SW480 (cell line): ENCODE measurements at places on chromosomes 6 and 20.

DNA sequence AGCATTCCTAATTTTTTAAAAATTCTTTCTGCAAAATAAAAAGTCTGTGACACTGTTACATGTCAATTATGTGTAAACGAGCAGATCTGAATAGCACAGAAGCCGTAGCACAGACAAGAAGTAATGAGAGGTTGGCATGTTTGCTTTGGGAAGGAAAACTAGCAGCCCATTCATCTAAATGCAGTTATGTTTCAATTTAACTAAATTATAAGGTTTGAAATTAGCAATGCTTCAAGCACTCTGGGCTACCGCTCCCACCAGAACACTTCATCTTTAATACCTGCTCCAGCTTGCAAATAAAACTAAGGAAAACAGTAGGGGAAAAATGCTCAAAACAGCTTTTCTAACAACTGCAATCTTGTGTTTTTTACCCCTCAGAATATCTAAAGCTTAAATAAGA lies 73.9 kb downstream of the PTPRK start:
- DNase-seq, result no peak

GRCh38 chr6:87670707-87671106 lies 31.3 kb downstream of the AKIRIN2 start:
- no peak for DNase-seq

GRCh38 chr6:46044881-46045617 lies 29.4 kb upstream of the CLIC5 start:
- DNase-seq, result peak; percentile 29

DNA sequence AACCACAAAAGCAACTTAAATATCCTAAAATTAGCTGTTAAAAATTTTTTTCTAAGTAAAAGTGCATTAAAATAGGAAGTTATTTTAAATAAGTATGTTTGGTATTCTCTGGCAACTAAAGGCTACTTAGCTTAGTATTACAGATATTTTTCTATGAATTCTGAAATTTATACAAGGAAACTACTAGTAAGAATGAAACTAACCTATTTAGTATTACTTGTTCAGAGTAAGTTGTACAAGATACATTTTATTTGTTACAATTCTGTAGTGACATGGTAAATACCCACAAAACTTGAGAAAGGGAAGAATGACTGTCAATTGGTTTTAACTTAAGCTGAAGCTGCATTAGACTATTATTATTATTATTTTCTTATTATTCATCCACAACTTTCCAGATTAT lies 6.5 kb downstream of the PHIP start:
- no peak for DNase-seq

GRCh38 chr6:44270526-44271405 lies 516 bp downstream of the TMEM151B start:
- no peak for DNase-seq

GRCh38 chr20:64130271-64130670 lies 22.9 kb upstream of the NPBWR2 start:
- DNase-seq, result no peak

DNA sequence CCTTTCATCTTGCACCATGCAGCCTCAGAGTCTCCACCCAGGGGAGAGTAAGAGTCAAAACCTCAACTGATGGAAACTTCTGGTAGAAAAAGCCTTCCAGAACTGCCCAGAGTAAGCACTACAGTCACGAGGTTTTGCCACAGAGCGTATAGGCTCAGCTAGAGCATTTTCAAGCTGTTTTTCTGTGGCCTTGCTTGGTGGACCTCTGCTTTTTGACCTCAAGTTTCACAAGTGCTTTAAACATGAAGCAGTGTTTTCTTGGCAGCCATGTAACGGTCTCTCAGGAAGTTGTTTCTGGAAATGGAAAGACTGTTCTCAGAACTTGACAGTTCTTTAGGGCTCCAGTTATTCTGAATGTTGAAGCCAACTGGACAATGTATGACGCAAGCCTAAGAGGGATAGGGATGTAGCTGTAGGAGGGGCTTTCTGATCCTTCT lies 146.5 kb downstream of the ZDHHC14 start:
- no peak for DNase-seq

DNA sequence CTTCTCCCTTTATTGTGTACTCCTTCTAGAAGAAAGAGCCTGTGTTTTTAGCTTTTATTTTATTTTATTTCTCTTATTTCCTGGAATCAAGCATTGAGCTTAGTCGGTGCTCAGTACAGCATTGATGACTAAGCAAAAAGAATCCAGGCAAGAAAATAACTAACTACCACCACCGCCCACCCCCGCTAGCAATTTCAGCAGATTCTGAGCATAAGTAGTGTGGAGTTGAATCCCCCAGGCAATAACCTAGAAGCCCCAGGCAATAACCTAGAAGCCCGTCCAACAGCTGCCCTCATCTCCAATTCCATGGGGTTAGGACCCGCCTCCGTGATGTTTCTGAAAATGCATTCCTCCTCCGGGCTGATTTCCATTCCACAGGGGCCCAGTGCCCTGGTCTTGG lies 258.0 kb upstream of the TAB2 start:
- no peak for DNase-seq

GRCh38 chr6:160766989-160767646 lies 65.1 kb downstream of the PLG start:
- DNase-seq, result no peak

DNA sequence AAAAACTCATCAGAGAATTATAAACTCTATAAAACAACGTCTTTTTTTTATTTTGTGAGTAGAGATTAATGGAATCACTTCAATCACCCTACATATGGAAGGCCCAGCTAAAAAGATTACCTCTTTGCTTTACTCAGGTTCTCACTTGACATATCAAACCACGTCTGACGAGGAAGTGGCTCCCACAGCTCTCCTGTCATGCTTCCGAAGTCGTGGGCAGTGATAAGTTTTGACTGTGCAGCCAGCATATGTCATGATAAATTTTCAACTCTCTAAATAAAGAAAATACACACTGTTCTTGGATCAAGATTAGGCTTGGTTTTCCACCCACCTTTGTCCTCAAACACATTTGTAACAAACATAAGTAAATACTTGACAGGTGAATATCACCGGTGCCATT lies 279.5 kb upstream of the RNF217 start:
- DNase-seq, result no peak

DNA sequence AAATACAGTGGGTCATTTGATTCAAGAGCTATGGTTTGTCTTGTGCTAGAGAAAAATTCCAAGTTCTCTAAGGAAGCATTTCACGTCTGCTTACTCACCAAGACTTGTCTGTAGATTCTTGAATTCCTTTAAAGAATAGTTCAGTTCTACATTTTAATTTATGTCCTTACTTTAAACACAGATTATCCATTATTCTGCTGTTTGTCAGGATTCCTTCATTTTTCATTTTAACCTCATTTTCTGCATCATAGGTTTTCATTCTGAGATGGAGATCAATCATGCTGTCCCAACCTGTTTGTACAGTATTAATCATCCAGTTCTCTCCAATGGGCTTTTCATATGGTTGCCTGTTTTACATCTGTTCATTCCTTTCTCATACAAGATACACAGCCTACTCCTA lies 24.5 kb upstream of the POPDC3 start:
- no peak for DNase-seq

GRCh38 chr6:35368038-35368887 lies 25.9 kb downstream of the PPARD start:
- peak; percentile 95 for DNase-seq

GRCh38 chr6:132483779-132484679 lies 28.9 kb downstream of the STX7 start:
- DNase-seq, result peak; percentile 41

GRCh38 chr20:44001667-44002596 lies 87.3 kb downstream of the TOX2 start:
- DNase-seq, result no peak

GRCh38 chr20:34693414-34693813 lies 10.7 kb upstream of the TP53INP2 start:
- no peak for DNase-seq

GRCh38 chr6:34969662-34970265 lies 80.7 kb downstream of the ANKS1A start:
- DNase-seq, result no peak

DNA sequence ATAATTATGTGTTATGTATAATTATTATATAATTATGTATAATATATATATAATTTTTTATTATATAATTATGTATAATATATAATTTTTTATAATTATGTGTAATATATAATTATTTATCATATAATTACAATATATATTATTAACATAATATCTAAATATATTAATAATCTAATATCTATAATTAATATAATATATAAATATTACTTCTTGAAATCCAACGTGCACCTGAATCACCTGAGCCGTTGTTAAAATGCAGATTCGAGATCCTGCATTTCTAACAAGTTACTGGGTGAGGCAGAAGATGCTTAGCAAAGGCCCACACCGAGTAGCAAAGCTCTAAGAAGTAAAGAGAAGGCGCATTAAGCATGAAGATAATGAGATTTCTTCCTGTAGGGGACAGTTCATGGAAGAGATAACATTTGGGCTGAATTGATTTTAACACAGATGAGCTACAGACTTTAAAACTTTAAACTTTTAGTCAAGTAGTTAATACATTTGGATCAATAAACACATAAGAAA lies 406.4 kb upstream of the PLCB4 start:
- no peak for DNase-seq

GRCh38 chr6:6680526-6680925 lies 92.0 kb downstream of the LY86 start:
- no peak for DNase-seq

GRCh38 chr6:63785006-63785405 lies 149.4 kb downstream of the PHF3 start:
- DNase-seq, result no peak

DNA sequence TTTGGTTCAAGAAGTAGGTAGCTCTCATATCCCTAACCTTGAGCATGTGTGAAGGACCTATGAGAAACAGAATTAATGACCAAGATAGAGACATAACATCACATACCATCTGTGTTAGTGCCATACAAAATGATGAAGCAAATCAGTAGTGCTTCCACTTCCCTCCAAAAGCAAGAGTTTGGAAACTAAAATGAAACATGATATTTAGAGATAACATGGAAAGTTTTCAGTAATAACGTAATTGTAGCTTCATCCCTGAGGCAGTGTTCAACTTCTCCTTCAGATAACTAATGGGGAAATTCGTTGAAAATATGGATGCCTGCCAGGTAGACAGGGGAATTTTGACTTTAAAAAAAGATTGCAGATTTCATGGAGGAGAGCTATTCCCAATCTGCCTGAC lies 248.4 kb upstream of the IRAK1BP1 start:
- DNase-seq, result no peak

DNA sequence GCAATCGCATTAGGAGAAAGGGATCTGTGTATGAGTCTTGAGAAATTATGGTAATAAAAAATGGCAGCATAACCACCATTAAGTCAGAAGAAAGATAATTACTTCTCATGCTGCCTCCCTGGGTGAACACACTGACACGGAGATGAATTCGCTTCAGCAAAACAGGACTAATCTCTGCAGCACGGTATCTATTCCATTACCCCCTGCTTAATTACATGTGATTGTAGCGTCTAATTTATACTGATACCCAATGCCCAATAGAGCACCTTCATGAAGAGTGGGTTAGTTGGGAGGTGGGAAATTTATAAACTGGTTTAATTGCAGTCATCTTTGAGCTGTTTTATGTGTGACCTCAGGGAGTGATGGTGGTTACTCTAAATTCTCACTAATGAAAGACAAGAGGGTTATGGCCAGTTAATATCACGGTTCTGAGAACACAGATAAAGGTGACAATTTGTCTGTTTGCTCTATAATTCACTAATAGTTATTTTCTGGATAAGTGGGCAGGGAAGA lies 476.2 kb upstream of the SULF2 start:
- DNase-seq, result no peak

DNA sequence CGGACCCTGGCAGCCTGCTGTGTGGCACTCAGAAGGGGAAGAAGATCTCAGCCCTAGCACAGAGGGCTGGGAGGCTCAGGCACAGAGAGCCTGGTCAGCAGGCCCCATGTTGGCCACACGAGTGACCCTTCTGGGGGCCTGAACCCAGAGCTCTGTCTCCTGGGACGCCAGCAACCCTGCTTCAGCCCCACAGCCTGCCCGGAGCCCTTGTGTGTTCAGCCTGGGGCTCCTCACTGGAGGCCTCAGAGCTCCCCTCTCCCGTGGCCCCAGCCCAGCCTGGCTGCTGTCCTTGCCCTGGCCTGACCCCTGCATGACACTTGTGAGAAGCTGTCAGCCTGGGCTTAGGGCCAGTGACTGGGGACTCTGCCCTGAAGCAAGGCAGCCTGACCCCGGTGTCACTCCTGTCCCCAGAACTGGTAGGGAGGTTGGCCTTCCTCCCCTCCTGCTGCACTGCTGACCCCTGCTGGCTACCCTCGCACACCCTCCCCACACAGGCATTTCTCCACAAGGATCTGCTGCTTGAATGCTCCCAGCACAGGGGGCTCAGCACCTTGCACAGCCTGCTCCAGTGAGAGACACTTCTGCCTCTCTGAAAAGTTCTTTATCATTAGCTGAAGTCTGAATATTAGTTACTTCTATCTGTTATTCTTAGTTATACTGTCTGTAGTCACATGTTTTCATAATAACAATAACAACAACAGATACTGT lies 15.4 kb upstream of the IP6K3 start:
- peak; percentile 16 for DNase-seq

- no peak for DNase-seq
These were observed 68.7 kb downstream of the LY86 start for GRCh38 chr6:6657085-6657819.

GRCh38 chr20:12093057-12093796 lies 175.5 kb downstream of the BTBD3 start:
- DNase-seq, result no peak

DNA sequence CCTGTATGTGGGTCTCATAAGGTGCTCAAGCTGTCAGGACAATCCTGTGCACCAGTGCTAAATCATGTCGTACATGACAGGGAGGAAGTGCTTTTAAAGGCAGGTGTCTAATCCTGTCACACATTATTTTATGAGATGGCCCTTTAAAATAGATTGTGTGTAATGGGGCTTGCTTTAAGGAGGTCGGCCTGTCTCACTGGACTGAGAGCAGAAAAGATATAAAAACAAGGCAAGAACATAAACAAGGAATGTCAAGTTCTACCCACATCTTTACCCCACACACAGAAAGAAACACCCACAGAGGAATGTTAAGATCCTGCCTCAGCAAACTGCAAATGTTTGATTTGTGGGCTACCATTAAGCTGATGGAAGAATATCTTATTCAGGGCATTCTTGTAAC lies 279.0 kb downstream of the FOXA2 start:
- no peak for DNase-seq

- DNase-seq, result no peak
These were observed 174.3 kb downstream of the TFAP2B start for GRCh38 chr6:50992704-50993625.

GRCh38 chr6:154399097-154399496 lies 42.5 kb upstream of the IPCEF1 start:
- no peak for DNase-seq

DNA sequence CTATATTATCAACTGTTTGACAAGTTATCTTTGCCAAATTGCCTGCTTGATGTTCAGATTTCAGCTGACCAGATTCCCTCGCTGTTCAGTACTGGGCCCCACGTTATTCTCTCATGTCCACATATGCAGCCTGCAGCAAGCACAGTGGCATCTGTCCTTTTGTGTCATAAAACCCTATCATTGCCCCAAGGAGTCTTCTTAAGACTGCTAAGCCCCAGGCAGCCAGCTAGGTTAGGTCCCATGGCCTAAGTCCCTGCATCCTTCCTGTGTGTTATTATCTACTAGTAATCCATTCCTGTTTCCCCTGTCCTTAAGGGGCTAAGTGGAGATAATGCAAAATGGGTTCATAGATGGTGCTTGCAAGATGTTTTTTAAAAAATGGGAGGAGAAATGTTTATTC lies 7.2 kb downstream of the KDM1B start:
- DNase-seq, result no peak
